ENCODE measurements at places on chromosomes 1 and 21. TPM values are rescaled to one million over a fixed set of nuclear protein-coding genes. Genes with fewer than 3 reads are reported as not detected.

The INSRR gene
- not detected for total RNA-seq

The HCRTR1 gene
- total RNA-seq = not detected

The LCE6A gene
- total RNA-seq = not detected

The FCRL4 gene
- total RNA-seq = not detected

The GBP5 gene
- not detected for total RNA-seq

The SLC25A34 gene
- total RNA-seq = 0.39 TPM

The APOBEC4 gene
- not detected for total RNA-seq

The ZYG11A gene
- 0.78 TPM for total RNA-seq

The FLG2 gene
- not detected for total RNA-seq

The CHTOP gene
- total RNA-seq = 46.3 TPM

The KTI12 gene
- 16.0 TPM for total RNA-seq

The GREM2 gene
- total RNA-seq = 8.6 TPM

The C1orf198 gene
- total RNA-seq = 37.3 TPM

The POGK gene
- total RNA-seq = 23.1 TPM

The CELA2A gene
- total RNA-seq = not detected

The C1orf35 gene
- 5.5 TPM for total RNA-seq

The ILDR2 gene
- total RNA-seq = under 0.01 TPM

The CD34 gene
- 0.39 TPM for total RNA-seq

The NR1I3 gene
- not detected for total RNA-seq

The ADAMTSL4 gene
- 36.2 TPM for total RNA-seq

The GPR153 gene
- 3.7 TPM for total RNA-seq

The MAD2L2 gene
- 36.6 TPM for total RNA-seq

The AMY1B gene
- not detected for total RNA-seq

The WNT9A gene
- total RNA-seq = 1.5 TPM

The MIGA1 gene
- total RNA-seq = 10.7 TPM

The SLC44A5 gene
- total RNA-seq = not detected

The TDRKH gene
- total RNA-seq = 3.5 TPM

The FMO1 gene
- total RNA-seq = not detected

The KCNA3 gene
- total RNA-seq = under 0.01 TPM

The BNIPL gene
- 0.37 TPM for total RNA-seq

The TDRD5 gene
- not detected for total RNA-seq

The LCE2C gene
- total RNA-seq = not detected

The GIPC2 gene
- 1.1 TPM for total RNA-seq

The GPR52 gene
- 2.5 TPM for total RNA-seq

The TRIM17 gene
- total RNA-seq = not detected

The LAMC2 gene
- 6.6 TPM for total RNA-seq

The ST6GALNAC3 gene
- total RNA-seq = 0.39 TPM

The PKP1 gene
- under 0.01 TPM for total RNA-seq

The GABPA gene
- total RNA-seq = 25.4 TPM

The TMEM240 gene
- 3.1 TPM for total RNA-seq

The TRPM2 gene
- total RNA-seq = not detected

The SH2D2A gene
- 0.20 TPM for total RNA-seq

The DNMT3L gene
- not detected for total RNA-seq

The PRAMEF4 gene
- total RNA-seq = not detected

The SUCO gene
- total RNA-seq = 15.4 TPM

The S100A2 gene
- 1.5 TPM for total RNA-seq

The FCGR1A gene
- not detected for total RNA-seq

The A3GALT2 gene
- not detected for total RNA-seq

The NBPF4 gene
- total RNA-seq = not detected

The SPRR2G gene
- total RNA-seq = not detected

The ANGPTL3 gene
- total RNA-seq = under 0.01 TPM

The LUZP1 gene
- total RNA-seq = 27.6 TPM

The RAP1GAP gene
- not detected for total RNA-seq

The CLCA4 gene
- not detected for total RNA-seq

The AADACL4 gene
- total RNA-seq = not detected

The CNR2 gene
- total RNA-seq = not detected

The HNRNPU gene
- total RNA-seq = 194 TPM

The CFHR2 gene
- total RNA-seq = not detected

Data from subcutaneous preadipocyte (primary cell).